SK-N-SH (cell line): ENCODE measurements at places on chromosomes 3 and 15. TPM values are rescaled to one million over a fixed set of nuclear protein-coding genes. Genes with fewer than 3 reads are reported as not detected.

- peak; percentile 80 for DNase-seq
Observed at GRCh38 chr15:82571722-82572222, 31.5 kb upstream of the RPS17 start.

DNA sequence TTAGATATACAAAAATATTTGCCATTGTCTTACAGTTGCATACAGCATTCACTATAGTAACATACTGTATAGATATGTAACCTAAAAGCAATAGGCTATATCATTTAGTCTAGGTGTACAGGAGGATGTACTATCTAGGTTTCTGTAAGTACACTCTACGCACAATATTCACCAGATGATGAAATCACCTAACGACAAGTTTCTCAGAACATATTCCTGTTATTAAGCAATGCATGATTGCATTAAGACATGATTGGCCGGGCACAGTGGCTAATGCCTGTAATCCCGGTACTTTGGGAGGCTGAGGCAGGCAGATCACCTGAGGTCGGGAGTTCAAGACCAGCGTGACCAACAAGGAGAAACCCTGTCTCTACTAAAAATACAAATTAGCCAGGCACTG is 14.5 kb upstream of the PRKCI start:
- no peak for DNase-seq

DNA sequence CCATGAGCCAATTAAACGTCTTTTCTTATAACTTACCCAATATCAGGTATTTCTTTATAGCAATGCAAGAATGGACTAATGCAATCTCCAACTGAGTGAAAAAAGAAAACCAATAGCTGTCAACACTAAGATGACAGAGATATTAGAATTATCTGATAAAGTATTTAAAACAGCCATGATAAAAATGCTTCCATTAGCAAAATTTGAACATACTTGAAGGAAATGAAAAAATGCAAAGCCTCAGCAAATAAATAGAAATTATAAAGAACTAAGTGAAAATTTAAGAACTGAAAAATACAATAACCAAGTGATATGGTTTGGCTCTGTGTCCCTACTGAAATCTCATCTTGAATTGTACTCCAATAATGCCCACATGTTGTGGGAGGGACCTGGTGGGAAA is 99.6 kb downstream of the BOC start:
- DNase-seq: no peak

- no peak for DNase-seq
Observed at GRCh38 chr3:153456833-153457545, 295.0 kb downstream of the RAP2B start.

GRCh38 chr15:78454992-78455391 is 17.0 kb downstream of the IREB2 start:
- no peak for DNase-seq

GRCh38 chr3:161305095-161305991 is 66.0 kb downstream of the SPTSSB start:
- peak; percentile 28 for DNase-seq

DNA sequence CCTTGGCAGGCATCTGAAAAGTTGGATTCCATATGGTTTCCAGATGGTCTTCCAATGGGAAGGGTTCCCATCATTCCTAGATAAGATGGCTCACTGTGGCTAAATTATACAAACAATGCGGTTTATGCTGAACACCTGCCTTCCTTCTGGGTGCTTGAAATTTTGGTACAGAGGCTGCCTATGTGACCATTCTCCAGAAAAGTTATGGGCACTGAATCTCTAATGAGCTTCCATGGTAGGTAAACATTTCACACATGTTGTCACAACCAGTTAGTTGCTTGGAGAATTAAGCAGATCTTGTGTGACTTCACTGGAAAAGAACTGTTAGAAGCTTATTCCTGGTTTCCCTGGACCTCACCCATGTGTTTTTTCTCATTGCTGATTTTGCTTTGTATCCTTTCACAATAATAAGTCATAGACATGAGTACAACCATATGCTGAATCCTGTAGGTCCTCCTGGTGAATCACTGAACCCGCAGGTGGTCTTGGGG is 30.1 kb downstream of the PLOD2 start:
- DNase-seq: no peak

DNA sequence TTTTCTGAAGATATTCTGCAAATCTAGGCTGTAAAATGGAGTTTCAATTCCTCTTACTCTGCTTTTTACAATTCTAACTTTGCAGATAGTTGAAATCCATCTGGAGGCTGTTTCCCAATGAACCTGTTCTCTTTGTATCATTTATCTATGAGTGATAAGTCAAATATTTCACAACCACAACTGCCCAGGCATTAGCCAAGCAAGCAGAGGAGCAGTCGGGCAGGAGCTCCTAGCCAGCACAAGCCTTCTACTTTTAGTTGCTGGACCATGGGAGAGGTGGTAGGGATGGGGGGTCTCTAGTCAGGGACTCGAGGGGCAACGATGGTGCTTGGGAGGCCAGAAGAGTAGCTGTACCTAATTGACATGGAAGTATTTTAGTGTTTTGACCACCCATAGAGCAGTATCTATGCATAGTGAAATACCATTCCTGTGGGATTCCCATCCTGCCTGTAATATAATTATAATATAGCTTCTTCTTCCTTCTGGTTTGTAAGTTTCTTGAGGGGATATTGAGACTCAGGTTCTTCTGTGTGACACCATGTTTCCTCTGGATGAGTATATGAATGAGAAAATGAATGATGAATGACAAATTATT is 353.5 kb upstream of the IL12A start:
- no peak for DNase-seq

DNA sequence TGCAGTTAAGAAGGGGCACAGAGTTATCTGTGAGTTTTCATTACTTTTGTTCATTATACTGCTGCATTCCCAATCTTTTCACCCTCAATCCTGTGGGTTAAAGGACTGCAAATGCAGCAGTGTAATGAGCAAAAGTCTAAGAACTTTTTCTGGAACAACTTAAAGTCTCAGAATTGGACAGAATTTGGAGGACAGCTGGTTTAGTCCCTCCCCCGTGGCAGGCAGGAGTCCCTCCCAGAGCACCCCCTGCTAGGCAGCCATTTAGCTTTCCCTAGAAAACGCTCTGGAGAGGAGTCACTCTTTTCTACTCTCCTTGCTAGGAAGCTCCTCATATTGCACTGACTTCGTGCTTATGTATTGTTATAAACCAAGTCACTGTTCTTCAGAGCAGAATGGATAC is 156.3 kb upstream of the UBE2E1 start:
- DNase-seq: no peak

- no peak for DNase-seq
Observed at GRCh38 chr15:85523530-85523929, 143.1 kb downstream of the AKAP13 start.

- no peak for DNase-seq
Observed at GRCh38 chr3:23565041-23565775, 240.5 kb upstream of the UBE2E1 start.

GRCh38 chr15:76229266-76229665 is 82.0 kb downstream of the ETFA start:
- DNase-seq: no peak

DNA sequence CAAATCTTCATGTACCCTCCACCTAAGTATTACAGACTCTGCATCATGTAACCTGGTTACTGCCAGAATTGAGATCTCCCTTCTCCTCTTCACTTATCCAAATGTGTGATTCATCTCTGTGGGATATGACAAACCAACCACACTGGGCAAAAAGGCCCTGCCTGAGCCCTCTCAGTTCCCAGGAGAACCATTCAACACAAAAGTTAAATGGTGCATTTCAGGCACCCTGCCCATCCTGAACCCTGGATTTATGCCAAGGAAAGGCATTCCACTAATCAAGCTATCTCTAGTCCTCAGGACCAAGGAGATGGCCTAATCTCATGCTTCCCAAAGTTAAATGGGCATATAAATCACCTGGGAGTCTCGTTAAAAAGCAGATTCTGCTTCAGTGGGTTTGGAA is 108.5 kb downstream of the TNIK start:
- DNase-seq: no peak

- no peak for DNase-seq
Observed at GRCh38 chr3:8571256-8571655, 69.6 kb downstream of the LMCD1 start.

DNA sequence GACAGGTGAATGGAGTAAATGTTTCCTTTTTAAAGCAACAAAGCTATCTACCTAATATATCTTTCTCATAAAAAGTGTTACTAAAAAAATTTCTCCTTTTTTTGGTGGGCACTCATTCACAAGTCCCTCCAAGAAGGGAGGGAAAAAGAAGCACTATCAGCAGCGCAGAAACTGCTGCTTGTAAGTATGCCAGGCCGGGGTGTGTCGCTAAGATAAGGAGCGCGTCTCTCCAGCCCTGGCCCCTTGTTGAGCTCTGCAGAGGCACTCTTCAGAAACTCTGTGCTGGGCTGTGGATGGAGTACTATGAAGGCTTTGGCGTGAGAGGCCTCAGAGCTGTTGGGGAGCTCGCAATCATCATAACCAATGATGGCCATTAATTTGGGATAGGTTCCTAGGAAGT is 49.1 kb downstream of the ZDHHC3 start:
- no peak for DNase-seq

- DNase-seq: no peak
Observed at GRCh38 chr15:27490867-27491595, 520.0 kb downstream of the GABRG3 start.

GRCh38 chr3:63979093-63979885 is 44.0 kb downstream of the PSMD6 start:
- no peak for DNase-seq

DNA sequence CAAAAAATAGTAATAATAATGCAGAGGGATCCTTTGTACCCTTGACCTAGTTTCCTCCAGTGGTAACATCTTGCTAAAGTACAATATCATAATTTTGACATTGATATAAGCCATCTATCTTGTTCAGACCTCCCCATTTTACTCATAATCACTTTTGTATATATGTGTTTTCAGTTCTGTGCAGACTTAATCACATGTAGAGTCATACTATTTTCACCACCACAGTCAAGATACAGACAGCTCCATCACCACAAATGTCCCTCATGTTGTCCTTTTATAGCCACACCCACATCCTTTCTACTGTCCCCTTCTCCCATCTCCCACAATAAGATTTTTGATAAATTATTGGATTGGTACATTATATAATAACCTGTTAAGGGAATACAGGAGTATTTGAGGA is 25.4 kb downstream of the ZNF609 start:
- no peak for DNase-seq

DNA sequence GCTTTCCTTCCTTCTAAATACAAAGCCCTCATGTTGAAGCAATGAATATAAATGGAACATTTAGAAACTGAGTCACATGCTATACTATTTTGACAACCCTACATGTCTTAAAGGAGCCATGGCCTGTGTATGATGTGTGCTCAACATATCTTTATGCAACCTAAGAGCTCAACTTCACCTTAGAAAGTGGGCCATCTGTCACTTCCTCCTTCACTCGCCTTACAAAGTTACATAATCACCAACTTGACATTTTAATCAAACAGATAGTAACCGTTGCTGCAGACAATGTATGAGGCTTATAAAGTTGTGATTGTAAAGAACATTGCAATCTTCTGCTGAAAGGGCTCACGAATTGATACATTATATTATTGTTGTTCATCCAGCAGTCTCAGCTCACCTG is 163.6 kb downstream of the SERPINI1 start:
- no peak for DNase-seq

GRCh38 chr3:55796533-55796932 is 309.4 kb upstream of the WNT5A start:
- no peak for DNase-seq

GRCh38 chr3:38640661-38641452 is 8.6 kb downstream of the SCN5A start:
- DNase-seq: no peak

- DNase-seq: no peak
Observed at GRCh38 chr15:63185206-63185605, 4.2 kb upstream of the RAB8B start.

DNA sequence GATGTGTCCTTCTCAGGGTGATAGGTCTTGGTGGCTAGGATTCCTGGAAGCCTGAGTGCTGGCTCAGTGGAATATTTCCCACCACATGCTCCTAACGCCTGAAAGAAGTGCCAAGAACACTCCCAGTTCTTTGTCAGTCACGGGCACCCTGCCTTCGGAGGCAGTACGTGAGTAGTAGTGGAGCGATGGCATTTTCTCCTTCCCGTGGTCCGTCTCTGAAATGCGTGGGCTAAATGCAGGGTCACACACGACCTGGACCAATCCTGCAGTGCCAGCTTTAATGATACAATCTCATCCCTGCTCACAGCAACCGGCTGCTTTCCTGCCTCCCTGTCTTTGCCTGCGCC is 14.5 kb downstream of the H1-8 start:
- DNase-seq: peak; percentile 68

GRCh38 chr15:52557274-52557641 is 11.6 kb downstream of the ARPP19 start:
- DNase-seq: no peak

GRCh38 chr3:55692957-55693558 is 206.0 kb upstream of the WNT5A start:
- DNase-seq: peak; percentile 29

- no peak for DNase-seq
Observed at GRCh38 chr3:77605865-77606264, 566.0 kb downstream of the ROBO2 start.

- DNase-seq: no peak
Observed at GRCh38 chr3:139647866-139648435, 29.8 kb downstream of the NMNAT3 start.

DNA sequence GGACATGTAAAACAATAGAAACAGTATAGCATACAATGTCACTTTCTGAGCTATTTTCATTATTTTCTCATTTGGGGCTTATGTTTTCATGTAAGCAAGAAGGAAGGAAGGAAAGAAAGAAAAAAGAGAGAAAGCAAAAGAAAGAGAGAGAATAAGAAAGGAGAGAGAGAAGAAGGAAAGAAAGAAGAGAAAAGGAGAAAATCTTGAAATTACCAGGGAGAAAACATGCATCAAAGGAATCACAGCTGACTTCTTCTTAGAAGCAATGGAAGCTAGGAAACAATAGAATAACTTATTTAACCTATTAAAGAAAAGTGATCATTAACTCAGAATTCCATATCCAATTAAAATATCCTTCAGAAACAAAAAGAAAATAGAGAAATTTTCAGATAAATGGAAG is 471.5 kb downstream of the OCA2 start:
- no peak for DNase-seq

- no peak for DNase-seq
Observed at GRCh38 chr15:71598741-71599140, 211.6 kb upstream of the NR2E3 start.

- DNase-seq: no peak
Observed at GRCh38 chr15:52171807-52172206, 19.4 kb downstream of the GNB5 start.

- DNase-seq: no peak
Observed at GRCh38 chr15:62726461-62726860, 316.1 kb upstream of the TPM1 start.

- DNase-seq: no peak
Observed at GRCh38 chr15:58830556-58830955, 59.5 kb downstream of the MINDY2 start.

MDFIC2 gene
- not detected in 2 replicates for polyA plus RNA-seq

HIGD2B gene
- not detected in 2 replicates for polyA plus RNA-seq

CLDN18 gene
- polyA plus RNA-seq: not detected in 2 replicates

RAB11A gene
- 293 and 352 TPM in 2 replicates for polyA plus RNA-seq

USP13 gene
- 7.7 and 8.2 TPM in 2 replicates for polyA plus RNA-seq

MINDY4B gene
- polyA plus RNA-seq: not detected in 2 replicates

PGBD4 gene
- 0.77 and 1.3 TPM in 2 replicates for polyA plus RNA-seq

LSMEM2 gene
- polyA plus RNA-seq: 0.03 TPM in 1 of 2 replicates, not detected in the other

CLDN16 gene
- 0.02 TPM in 2 replicates for polyA plus RNA-seq

FMN1 gene
- polyA plus RNA-seq: 9.1 and 10.5 TPM in 2 replicates

MYO1E gene
- 9.7 and 16.4 TPM in 2 replicates for polyA plus RNA-seq

GOLGA8M gene
- 0.10 TPM in 1 of 2 replicates, not detected in the other for polyA plus RNA-seq

GRAMD1C gene
- polyA plus RNA-seq: 1.2 and 1.3 TPM in 2 replicates

C3orf80 gene
- polyA plus RNA-seq: 0.02 TPM in 1 of 2 replicates, not detected in the other

SLC38A3 gene
- 0.84 and 0.89 TPM in 2 replicates for polyA plus RNA-seq

SHC4 gene
- 1.6 and 1.9 TPM in 2 replicates for polyA plus RNA-seq

ARNT2 gene
- polyA plus RNA-seq: 14.1 and 17.0 TPM in 2 replicates

CDAN1 gene
- polyA plus RNA-seq: 6.2 and 9.7 TPM in 2 replicates

BTLA gene
- polyA plus RNA-seq: not detected in 2 replicates
